Muscle of leg (tissue), 16 donors: ENCODE measurements at places on chromosomes 16 and 17.

DNA sequence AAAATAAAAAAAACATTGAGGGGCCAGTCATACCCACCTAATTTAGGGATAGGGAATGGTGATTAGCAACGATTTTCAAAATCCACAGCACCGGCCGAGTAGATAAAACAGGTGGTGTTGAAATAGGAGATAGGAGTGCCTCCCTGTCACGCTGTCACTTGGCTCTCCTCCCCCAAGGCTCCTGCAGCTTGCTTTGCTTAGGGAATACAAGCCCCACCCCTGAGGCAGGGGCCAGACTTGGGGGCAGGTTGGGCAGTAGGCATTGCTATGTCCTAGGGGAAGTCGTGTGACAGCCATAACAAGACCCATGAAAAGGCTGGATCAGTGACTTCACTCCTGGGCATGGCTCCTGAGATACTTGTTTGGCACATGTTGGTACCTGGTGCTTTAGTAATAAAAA lies 25.8 kb downstream of the POLR2A start:
- peak; percentile 51 for DNase-seq

- no peak for DNase-seq
These were observed 19.8 kb upstream of the ADGRG1 start for GRCh38 chr16:57608462-57609113.

- DNase-seq, result no peak
These were observed 88.2 kb downstream of the IRX5 start for GRCh38 chr16:55018881-55019280.

DNA sequence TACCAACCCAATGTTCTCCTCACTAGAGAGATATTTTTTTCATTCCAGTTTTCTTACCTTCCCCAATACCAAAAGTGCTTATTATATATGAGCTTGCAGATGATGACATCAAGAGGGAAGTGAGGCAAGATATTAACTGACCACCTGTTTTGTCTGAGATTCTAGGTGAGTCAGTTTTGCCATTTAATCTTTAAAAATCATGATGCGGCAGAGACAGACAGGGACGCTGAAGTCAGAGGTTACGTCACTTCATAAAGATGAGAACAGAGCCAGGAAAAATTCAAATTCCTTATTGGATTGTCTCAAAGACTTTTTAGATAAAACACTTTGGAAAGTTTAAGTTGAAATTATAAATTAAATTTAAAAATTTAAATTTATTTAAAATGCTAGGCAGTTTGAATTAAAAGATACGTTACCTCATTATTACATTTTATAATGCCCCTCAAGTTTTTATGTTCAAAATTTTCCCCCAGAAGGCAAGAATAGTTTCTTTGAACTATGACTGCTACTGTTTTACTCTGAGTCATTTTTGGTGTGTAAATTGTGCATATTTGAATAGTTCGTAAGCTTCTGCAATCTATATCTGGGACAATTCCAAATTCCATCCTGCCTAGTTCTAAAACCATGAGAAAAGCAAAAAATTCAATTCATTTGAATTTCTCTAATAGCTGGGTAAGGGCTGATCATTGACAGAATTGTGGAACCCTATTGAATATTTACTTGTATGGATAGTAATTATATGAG lies 839.6 kb upstream of the GOT2 start:
- no peak for DNase-seq

DNA sequence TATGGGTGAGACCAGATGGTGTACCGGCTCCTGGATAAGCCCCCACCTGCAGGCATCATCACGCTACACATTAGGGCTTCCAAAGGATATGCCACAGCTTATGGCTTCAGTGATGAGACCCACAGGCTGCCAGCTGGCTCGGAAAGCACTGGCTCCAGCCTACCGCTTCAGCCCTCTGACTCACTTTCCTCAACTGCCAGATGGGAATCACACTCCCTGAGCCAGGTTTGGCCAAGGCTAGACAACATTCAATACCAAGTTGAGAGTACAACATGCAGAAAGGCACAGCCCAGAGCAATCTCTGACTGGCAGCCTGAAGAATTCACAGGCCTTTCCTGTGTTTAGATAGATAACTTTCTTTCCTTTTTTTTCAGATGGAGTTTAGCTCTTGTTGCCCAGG lies 10.3 kb downstream of the CENPV start:
- DNase-seq, result no peak

DNA sequence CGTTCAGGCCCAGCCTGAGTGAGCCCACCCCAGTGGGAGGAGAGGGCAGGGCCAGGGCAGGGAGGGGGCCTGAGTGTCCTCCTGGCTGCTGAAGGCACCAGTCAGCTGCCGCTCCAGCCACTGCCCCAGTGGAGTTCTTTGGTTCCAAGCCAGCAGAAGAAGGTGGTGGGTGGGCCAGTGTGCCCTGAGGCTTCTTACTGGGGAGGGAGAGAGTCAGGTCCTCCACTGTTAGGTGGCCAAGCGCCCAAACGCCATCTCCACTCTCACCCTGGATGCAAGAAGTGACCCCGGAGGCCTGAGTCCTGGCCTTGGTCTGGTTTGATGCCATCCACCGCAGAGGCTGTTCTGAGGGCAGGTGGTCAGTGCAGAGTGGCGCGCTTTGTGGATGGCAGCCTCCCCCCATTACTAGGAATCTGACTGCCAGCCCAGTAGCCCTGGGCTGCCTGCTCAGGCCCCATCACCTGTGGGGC lies 2.2 kb downstream of the RNF213 start:
- peak; percentile 28 for DNase-seq

DNA sequence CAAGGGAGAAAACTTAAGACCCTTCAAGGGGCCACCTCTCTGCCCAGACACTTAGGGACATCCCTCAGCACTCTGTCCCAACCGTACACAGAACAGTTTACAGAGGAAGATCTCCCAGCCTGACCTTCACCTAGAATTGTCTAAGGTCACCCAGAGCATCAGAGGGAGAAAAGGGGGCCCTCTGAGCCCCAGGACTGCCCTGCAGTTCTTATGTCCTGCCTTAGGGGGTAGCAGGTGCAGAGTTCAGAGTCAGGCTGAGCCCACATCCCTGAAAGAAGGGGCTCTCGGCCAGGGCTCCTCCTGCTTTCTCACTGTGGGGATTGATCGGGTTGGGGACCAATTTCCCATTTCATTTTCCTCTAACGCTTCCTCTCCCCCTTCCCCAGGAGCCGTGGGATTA lies 15.4 kb downstream of the CA4 start:
- DNase-seq, result no peak

GRCh38 chr17:50598487-50598886 lies 36.2 kb upstream of the ABCC3 start:
- no peak for DNase-seq

- no peak for DNase-seq
These were observed 7.7 kb upstream of the ITGAE start for GRCh38 chr17:3808701-3809100.

DNA sequence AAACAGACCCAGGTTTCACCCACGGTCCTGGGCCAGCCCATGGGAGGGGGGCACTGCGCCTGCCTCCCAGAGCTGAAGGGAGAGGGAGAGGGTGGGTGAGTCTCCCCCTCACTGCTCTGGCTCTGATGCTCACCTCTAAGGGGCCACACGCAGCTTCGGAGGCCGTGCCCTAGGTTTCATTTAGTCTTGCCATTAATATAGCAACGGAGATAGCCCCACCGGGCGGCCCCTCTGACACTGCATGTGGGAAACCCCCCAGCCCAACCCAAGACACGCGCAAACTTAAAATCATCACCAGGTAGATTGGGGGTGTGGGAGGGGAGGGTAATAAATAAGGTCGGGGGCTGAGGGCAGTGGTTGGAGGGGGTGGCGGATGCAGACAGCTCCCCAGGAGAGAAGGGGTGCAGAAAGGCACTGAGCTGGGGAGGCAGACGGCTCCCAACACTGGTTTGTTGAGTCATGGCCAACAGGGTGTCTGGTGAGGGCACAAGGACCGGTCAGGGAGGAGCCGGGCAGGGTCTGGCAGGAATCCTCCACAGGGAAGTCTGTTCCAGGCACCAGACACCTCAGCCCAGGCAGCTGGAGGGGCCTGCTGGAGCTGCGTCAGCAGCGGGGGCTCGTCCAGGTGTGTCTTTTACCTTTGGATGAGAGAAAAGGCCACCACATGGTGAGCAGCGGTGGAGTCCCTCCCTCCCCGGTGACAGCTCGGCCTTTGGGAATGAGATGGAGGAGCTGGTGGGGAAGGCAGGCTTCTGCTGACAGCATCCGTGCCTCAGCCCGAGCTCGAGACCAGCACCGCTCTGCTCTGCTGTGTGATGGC lies 32.0 kb upstream of the DOC2B start:
- no peak for DNase-seq

DNA sequence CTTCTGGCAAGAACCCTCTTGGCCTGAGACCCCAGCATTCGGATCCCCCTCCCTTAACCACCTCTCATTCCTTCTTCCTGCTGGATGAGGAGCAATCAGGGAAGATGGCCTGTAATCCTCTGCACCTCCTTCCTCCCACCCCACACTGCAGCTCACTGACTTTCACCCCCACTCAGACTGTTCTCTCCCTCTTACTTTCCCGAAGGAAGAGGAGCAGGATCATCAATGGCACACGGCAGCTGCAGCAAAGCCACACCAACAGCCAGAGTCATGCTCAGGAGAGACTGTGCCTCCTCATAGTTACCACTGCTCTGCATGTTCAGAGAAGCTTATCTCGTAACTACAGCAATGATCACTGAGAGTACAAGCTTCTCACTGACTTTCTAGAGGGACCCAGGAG lies 10.1 kb upstream of the TMEM101 start:
- no peak for DNase-seq

GRCh38 chr17:76561799-76562268 lies 22.0 kb downstream of the PRCD start:
- no peak for DNase-seq

DNA sequence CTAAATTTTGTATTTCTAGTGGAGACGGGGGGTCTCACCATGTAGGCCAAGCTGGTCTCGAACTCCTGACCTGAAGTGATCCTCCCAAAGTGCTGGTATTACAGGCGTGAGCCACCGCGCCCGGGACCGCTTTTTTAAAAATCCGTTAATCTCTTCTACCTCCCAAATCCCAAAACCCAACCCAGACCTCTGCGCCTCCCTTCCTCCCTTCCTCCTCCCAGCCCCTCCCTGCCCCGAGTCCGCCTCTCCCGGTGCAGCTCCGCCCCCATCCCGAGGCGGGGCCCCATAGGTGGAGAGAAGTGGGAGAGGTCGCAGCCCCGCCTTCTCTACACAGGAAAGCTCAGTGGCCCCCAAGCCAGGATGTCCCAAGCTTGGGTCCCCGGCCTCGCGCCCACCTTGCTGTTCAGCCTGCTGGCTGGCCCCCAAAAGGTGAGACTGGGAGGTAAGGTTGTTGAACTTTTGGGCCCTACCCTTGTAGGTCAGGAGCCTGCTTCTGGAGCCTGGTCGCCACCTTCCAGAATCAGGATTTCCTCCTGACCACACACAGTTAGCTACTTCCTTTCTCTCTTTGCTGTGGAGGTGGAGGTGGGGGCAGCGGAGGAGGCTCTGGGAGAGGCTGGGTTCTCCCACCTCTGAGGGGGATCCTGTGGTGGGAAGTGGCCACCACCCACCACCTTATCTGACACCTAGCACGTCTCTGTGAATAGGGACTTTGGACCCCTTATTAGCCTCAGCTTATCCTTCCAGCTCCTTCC lies at the start of gene TMEM92:
TMEM92 (plus strand) TSS at position 325 of the 755 bp plus-strand sequence; CDS start at position 361, 36 bp downstream.
- no peak for DNase-seq

GRCh38 chr16:30485818-30486436 lies 13.4 kb downstream of the ITGAL start:
- DNase-seq, result no peak

DNA sequence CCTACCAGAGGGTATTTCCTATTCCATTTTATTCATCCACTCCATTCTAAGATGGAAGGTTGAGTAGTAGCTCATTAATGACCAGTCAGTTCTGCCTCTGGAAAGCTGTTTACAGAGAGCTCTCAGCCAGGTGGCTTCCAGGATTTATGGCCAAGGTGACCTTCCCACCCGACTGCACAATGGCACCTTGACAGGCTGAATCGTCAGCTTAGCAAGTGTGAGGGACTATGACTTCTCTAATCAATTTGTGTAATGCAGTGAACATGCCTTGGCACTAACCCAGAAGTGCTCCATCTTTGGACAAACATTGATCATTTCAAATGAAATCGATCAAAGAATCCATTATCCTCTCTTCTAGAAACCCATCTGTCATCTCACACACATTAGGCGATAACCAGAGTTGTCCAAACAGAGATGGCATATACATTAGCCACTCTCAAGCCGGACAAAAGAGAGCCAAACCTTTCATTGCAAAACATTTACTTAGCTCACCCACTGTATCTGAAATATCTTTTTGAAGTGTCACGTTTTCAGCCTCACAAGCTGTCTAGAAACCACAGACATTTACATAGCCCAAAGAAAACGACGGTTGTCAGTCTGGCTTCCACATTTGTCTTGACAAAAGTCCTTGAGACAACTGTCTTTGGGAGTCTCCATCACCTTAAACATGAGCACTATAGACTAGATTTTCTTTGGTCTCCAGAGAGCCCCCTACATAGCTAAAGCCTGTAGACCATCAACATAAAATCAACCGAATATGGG lies 35.6 kb downstream of the CLEC3A start:
- DNase-seq, result no peak

DNA sequence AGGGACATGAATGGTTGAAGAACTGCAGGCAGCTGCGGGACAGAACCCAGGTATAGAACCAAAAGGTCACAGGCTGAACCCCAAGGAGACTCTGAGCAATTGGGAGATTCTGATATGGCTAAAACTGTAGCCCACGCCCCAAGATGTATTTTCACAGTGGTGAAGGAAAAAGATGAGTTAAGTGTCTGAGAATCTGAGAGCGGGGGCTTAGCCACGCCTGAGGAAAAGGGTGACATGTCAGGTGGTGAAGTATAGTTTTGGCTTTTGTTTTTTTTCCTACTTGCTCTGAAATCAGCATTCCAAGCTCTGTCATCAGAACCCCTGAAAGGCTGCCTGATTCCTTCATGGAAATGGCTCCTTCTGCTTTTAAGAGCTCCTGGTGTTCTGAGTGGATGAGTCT lies 73.3 kb downstream of the AKAP1 start:
- DNase-seq, result no peak

DNA sequence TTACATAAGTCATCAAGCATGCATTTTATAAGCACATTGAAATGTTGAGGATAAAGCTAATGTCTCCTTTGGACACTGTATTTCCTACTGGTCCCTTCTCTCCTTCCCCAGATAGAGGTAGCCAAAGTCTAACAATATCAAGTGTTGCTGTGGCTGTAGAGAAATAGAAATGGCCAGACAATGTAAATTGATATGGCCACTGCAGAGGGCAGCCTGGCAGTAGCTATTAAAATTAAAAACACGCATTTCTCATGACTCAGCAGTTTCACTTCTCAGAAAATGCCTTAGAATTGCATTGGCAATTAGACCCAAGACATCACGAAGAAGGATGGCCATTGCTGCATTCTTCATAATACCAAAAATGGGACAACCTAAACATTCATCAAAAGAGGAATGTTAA lies 46.8 kb upstream of the MRTFB start:
- no peak for DNase-seq

- no peak for DNase-seq
These were observed 32.5 kb upstream of the MYO18A start for GRCh38 chr17:29212681-29213121.
